BE2C (cell line): ENCODE measurements at places on chromosomes 7 and 10.

GRCh38 chr7:80313067-80313626, 178.5 kb downstream of the GNAI1 start:
- no peak for DNase-seq

DNA sequence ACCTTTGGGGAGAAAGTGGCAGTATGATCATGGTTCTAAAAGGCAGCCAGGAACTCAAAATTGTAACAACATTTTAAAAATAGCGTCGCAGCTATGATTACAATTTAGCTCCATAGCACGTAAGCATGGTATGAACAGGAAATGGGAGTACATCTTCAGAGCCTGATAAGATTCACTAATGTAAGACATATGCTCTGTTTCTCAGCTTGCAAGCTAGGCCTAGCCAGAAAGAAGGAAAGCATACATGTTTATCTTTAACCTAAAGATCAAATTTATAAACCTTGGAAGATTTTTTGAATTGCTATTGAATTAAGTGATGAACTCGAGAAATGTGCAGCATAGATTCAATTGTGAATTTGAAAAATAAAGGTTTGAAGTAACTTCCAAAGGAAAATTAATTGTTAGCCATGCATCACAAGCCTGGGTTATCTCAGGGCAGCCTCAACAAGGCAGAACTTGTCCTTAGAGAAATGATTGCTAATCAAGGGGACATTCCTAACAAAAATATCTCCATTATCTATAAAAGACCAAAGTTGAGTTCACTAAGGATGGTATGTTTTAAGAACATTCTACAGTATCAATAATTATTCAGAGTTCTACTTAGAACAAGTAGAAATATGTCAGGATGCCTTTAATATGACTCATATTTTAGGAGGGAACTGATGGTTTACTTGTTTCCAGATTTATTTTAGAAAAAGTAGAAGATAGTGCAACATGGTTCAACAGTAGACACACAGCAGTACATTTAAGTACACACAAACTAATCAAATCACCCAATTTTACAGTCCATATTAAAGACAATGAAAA, 38.8 kb upstream of the SEPTIN7 start:
- DNase-seq, result no peak

GRCh38 chr10:102603946-102604345, 40.3 kb upstream of the TRIM8 start:
- no peak for DNase-seq

GRCh38 chr7:107186240-107186639, 17.4 kb downstream of the HBP1 start:
- DNase-seq, result no peak

DNA sequence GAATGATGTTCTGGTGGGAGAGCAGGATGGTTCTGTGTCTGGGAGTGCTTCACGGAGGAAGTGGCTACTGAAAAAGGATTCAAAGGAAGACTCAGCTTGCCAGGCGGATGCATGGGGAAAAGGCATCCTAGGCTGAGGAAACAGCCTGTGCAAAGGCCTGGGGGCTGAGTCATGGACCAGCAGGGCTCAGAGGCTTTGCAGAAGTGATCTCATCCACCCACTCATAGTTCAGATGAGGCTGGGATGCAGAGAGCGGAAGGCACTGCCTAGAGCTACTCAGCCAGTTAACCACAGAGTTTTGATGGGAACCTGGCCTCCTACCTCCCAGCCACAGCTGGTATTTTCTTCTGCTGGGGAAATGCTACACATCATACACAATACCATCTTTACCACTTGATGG, 15.8 kb upstream of the ADAMTS14 start:
- no peak for DNase-seq

- no peak for DNase-seq
Measured at GRCh38 chr10:132648851-132649528, 111.4 kb downstream of the INPP5A start.

DNA sequence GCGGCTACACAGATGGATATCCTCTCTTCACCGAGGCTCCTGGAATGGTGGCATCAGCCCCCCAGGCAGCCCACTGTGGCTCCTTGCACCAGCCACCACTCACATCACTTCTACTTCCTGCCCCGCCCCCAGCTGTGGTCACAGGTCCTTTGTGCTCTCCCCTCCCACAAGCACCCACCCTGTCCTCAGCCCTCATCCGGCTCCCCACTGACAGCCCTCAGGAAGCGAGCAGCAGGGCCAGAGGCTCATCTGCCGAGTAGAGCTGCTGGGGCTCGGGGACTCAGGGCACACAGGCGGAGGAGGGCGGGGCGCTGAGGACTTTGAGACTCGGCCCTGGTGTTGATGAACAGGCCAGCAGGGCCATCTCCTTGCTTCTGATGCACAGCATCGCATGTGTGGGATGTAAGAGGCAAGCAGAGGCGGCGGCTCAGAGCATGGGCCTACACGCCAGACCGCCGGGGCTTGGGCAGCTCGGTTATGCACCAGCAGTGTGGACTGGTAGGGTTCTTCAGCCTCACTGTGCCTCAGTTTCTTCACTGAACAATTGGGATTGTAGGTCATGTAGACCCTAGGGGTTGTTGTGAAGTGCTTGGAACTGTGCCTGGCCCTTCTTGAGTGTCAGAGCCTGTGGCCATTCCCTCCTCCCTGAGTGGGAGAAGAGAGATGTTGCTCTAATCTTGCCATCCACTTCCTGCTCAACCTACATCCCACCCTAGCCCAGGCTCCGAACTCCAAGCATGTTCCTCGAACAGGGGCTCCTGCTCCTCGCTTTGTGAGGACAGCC, at the start of gene PRF1:
Gene PRF1, minus strand, starts transcription at position 77 of the 784 bp plus-strand sequence. CDS start 1,839 bp downstream, outside the sequence.
- no peak for DNase-seq

GRCh38 chr10:33937036-33937730, 602.7 kb upstream of the NRP1 start:
- no peak for DNase-seq

- no peak for DNase-seq
Measured at GRCh38 chr10:44958196-44958897, 1.3 kb upstream of the RASSF4 start.

- no peak for DNase-seq
Measured at GRCh38 chr10:80474941-80475340, 20.8 kb downstream of the TSPAN14 start.

DNA sequence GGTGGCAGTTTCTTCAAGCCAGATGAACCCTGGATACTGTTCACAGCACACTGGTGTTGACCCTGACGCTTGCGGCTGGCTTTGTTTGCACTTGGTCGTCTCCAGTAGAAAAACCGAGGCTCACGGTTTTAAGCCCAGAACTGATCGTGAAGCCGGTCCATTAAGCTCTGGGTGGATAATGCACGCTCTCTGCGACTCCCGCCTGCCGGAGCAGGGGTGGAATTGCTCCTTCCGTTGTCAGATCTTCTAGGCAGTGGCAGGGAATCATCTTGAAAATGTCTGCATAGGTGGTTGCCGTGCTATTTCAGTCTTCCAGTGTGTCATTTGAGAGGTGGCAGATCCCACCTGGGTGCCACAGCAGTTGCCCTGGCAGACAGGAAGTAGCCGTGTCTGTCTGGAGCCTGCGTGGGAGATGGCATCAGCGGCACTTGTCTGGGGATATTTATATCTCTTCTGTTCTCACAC, 35.9 kb upstream of the AP5Z1 start:
- peak; percentile 57 for DNase-seq

DNA sequence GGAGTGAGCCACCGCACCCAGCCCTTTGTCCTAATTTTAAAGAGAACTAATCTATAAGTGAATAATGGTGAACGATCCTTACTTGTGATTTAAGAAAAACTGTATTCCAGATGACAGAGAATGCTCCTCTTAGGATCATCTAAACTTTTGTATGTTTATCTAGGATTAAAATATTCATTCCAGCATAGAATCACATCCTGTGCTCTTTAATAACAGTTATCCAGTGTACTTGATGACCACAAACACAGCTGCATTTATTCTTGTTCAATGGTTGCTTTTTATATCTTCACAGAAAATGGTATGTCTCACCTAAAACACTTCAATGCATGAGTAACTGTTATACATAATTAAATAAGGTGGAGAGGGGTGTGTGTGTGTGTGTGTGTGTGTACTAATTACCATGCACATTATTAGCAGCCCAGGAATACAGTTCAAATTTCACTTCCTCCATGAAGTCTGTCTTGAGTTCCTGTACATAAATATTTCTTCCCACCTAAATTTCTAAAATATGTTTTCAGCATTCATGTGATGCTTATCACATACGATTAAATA, 38.5 kb upstream of the SEMA3C start:
- no peak for DNase-seq

- DNase-seq, result peak; percentile 16
Measured at GRCh38 chr10:15370212-15370855, 755 bp downstream of the FAM171A1 start.
